EL (cell line): ENCODE measurements at places on chromosomes 6 and 20.

DNA sequence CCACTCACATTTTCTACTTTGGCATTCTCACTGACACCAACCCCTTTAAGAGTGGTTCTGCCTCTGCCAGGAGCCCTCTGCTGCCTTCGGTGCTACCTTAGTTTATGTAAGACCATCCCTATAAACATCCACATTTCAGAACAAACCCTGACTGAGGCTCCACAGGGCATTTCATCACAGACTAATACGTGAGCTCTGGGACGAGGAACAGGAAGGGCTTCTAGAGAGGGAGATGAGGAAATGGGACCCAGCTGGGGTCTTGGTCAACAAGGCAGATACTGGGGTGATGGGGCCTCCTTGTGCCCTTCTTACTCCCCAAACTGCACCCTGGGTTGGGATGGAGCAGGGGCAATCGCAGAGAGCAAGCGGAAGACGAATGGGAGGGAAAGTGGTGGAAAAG lies 86.5 kb upstream of the FYN start:
- no peak for DNase-seq

- DNase-seq, result peak; percentile 60
These were observed 784 bp downstream of the FKBP5 start for GRCh38 chr6:35687658-35688604.

DNA sequence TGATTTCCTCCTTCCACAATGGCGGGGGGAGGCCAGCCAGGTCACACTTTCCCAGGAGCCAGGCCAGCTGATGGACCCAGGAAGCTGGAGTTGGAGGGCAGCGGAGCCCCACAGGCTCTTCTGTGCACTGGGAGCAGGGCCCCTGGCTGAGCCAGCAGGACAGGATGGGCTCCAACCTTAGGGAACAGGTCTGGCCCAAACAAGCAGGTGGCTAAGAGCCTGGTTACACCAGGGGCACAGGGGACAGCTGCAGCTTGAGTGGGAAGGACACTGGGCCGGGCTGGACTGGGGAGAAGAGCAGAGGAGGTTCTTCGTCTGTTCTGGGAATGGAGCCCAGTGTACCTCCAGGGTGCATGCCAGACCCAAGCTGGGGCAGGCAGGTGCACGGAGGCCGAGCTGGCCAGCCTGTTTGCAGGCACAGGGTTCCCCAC lies 102.3 kb downstream of the DLL1 start:
- no peak for DNase-seq

GRCh38 chr20:21225215-21225947 lies 77.8 kb upstream of the XRN2 start:
- DNase-seq, result no peak

- DNase-seq, result no peak
These were observed 44.1 kb downstream of the CFAP61 start for GRCh38 chr20:20096421-20096820.

- peak; percentile 47 for DNase-seq
These were observed 78.9 kb downstream of the SLX4IP start for GRCh38 chr20:10513931-10514575.

- peak; percentile 81 for DNase-seq
These were observed 52.9 kb upstream of the PLCB4 start for GRCh38 chr20:9015984-9016324.

- no peak for DNase-seq
These were observed 193.2 kb downstream of the PREX1 start for GRCh38 chr20:48634641-48635040.

DNA sequence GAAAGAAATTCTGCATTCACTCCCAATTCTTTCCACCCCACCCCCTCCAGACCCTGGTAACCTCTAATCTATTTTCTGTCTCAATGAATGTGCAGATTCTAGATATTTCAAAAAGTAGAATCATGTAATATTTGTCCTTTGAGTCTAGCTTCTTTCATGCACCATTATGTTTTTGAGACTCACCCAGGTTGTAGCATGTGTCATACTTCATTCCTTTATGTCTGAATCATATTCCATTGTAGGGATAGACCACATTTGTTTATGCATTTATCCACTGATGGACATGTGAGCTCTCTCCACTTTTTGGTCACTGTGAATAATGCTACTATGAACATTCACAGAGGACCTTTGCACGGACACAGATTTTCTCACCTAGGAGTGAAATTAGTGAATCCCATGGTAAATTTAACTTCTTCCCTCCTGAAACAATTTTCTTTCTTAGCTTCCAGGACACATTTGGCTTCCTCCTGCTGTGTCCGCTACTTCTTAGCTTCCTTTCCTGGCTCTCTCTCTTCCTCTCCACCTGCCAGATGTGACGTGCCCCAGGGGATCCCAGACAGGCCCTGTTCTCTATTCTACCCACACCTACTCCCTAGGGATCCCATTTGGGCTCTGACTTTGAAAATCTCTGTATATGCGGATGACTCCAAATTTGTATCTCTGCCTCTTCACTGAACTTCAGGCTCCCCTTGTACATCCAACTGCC lies 24.1 kb upstream of the ARFGEF2 start:
- DNase-seq, result peak; percentile 87

DNA sequence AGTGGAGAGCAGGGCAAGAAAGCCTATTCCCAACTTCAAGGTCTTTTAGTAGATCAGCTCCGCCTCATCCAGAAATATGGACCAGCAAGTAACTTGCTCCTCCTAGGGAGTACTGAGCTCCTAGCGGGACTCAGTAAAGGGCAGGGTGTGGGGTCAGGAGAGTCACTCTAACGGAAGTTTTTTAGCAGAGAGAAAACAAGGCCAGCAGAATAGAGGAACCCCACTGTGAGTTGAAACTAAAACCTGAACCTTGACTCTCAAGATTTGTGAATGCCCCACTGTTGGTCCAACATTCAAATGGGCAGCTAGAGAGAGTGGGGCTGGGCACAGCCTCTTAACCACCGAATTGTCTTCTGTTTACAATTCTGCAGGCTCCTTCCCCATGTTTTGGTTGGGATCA lies 244.8 kb downstream of the FARS2 start:
- DNase-seq, result no peak

GRCh38 chr6:6678185-6678671 lies 89.7 kb downstream of the LY86 start:
- peak; percentile 25 for DNase-seq
